ENCODE measurements at places on chromosomes 16 and 17.

GRCh38 chr17:63821804-63822203, 5.4 kb upstream of the PSMC5 start:
- no peak for DNase-seq

GRCh38 chr16:12788758-12789157, 14.9 kb downstream of the CPPED1 start:
- DNase-seq, result no peak

GRCh38 chr17:63834431-63835166, 7.1 kb upstream of the FTSJ3 start:
- peak; percentile 29 for DNase-seq

- no peak for DNase-seq
These were observed 60.9 kb downstream of the PDPK1 start for GRCh38 chr16:2598723-2599122.

DNA sequence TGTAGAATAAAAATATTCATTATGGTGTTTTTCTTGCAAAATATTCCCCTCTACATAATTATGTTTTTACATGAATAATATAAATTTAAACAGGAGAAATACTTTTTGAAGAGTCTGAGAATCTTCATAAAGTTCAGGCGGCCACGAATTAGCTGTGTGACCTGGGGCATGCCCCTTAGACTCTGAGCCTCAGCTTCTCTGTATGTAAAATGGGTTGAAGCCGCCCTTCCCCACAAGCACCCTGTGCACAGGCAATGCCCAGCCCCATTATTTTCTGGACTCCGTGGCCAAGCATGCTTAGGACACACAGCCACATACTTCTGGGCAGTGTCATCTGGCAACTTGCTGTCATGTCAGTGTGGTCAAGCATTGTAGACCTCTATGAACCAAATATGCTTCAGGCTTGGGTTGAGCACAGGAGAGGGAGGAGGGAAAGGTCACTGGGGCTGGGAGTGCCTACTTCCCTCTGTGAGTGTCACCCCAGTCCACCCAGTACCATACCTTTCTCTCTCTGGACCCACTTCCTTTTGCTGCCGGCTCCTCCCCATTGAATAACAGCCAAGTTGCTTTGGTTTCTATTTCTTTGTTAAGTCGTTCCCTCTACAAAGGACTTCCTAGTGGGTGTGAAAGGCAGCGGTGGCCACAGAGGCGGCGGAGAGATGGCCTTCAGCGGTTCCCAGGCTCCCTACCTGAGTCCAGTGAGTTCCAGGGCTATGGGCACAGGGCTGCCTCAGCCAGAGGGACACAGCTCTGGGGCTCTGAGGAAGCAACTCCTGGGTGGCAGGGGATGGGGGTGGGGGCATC, at the start of gene LGALS9:
TSS of gene LGALS9 (plus strand) at position 582 of the 804 bp plus-strand sequence. CDS start at position 660, 78 bp downstream.
- no peak for DNase-seq

GRCh38 chr17:57490890-57491289, 234.6 kb downstream of the MSI2 start:
- DNase-seq, result no peak
